ENCODE measurements at places on chromosomes 7 and 10.

- no peak for DNase-seq
Measured at GRCh38 chr10:62581351-62581750, 207.2 kb downstream of the ZNF365 start.

- DNase-seq, result no peak
Measured at GRCh38 chr10:123142701-123143161, 5.2 kb upstream of the HMX2 start.

GRCh38 chr7:87704590-87704989, 76.4 kb downstream of the RUNDC3B start:
- no peak for DNase-seq

DNA sequence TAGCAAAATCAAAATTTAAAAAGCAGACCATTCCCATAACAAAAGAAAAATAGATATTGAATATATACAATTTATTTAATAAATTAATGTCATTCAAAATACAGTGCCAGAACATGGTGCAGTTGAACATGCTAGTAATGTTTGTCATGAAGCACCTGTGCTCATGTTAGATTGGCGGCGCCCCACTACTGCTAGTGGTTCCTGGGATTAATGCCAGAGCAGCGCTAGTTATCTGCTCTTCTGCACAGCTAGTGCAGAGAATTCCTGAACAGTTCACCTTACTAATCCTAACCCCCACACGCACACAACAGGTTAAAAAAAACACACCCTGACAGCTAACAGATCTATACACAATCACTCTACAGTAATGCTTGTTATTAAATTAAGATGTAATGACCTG, 23.4 kb downstream of the KBTBD2 start:
- no peak for DNase-seq

GRCh38 chr7:30175180-30175579, 40.4 kb downstream of the MTURN start:
- DNase-seq, result no peak

DNA sequence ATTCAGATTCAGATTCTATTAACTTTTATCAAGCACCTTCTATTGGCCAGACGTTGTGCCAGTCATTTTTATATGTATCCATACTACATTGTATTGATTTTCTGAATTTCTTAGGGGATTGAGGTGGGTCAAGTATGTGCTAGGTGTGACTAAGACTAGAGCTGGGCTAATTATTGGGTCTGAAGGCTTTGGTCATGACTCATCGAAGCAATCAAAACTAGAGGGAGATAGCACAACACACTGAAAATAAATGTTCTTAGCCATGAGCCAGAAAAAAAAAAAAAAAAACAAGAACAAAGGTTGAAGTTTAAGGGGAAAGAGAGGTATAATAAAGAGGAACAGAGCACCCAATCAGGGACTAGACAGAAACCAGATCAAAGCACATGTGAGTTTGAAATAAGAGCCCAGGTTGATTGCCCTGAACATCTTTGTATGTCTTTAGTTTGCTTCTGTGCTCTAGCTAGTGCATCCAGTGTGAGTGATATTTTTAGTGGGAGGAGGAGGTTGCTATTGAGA, 171.6 kb upstream of the FOXP2 start:
- peak; percentile 76 for DNase-seq

GRCh38 chr10:73828161-73828560, 16.8 kb upstream of the NDST2 start:
- DNase-seq, result no peak

GRCh38 chr10:80344912-80345311, 11.6 kb downstream of the DYDC1 start:
- DNase-seq, result no peak

DNA sequence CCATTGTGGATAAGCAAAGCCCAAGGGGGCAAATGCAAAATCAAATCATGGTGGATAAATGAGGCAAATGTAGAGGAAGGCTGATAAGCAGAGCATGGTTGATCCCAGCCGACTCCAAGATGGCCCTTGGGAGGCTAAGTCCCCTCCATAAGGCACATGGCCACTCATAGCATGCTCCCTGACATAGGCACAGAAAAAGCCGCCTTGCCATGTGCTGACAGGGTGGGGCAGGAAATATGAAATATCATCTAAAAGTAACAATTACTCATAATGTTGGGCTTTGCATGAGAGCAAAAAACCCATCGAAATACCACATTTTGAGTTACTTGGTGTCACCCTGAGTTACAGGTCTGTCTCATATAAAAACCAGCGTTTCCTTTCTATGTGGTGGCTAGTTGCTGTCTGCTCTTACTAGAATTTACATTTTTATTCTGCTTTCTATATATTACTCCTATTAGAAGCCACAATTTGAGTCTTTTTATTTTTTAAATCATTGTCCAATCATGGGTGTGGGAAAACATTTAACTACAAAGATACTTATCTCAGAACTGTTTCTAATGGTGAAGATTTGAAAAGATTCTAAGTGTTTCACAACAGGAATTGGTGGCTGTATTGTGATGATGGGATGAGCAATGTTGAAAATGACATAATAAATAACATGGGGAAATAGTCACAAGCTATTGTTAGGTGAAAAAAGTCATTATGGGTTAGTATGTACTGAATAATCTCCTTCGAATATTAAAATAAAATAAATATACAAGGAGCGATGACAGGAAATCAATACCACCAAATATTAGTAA, 102.7 kb downstream of the CUBN start:
- no peak for DNase-seq

DNA sequence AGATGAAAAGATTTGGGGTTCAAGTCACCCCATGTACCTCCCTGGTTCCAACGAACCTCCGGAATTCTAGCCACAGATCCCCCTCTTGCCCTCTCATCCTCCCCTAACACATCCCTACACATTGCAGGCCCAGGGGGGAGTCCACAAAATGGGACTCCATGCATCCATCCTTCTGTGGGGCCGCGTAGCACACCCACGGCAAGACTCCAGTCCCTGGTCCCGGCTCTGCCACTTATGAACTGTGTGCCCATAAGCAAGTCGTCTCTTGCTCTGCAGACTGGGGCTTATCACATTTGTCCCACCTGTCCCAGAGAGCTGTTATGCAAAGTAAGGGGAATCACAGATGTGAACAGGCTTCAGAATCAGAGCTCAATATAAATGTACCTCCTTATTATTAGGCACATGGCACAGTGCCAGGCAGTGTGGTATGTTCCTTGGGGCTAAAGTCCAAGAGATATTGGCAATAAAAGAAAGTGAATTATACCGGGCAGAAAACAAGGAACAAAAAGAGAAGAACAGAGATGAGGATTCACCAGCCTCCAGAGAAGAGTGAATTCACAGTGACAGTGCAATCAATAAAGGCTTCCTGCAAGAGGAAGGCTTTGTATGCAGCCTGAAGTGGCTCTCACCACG, 73.9 kb downstream of the KCNMA1 start:
- peak; percentile 20 for DNase-seq

DNA sequence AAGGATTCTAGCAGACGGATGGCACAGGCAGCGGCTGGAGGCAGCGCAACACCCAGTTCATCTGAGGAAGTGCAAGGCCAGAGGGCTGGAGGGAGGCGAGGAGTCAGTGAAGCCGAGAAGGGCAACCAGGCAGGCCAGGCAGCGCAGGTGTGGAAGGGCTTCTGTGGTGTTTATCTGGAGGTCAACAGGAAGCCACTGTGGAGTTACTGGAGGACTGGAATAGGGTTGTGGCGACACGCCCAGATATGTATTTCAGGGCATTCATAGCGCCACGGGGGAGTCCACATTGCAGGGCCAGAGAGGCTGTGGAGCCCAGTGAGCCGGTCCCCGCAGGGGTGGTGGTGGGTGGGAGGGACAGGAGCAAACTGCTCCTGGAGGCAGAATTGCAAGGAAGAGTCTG, 150.6 kb downstream of the CDH23 start:
- no peak for DNase-seq

DNA sequence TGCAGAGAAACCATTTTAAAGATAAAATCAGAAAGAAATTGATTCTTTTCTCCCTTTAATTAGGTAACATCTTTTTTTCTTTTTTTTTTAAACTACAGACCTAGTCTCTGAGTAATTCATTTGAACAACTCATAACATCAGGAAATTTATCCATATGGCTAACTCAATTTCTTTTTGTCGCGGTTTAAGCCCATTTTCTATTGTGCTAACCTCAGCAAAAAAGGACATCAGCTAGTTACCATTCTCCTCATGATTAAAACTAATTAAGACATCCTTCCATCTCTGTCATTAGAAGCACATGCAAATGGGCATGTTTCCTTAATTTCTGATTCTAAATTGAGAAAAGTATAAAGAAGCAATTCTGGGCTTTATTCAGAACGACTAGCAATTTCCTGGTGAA, 57.8 kb downstream of the ANK3 start:
- DNase-seq, result no peak

Measured in LoVo (cell line).